ENCODE measurements at places on chromosomes 12 and 14.

DNA sequence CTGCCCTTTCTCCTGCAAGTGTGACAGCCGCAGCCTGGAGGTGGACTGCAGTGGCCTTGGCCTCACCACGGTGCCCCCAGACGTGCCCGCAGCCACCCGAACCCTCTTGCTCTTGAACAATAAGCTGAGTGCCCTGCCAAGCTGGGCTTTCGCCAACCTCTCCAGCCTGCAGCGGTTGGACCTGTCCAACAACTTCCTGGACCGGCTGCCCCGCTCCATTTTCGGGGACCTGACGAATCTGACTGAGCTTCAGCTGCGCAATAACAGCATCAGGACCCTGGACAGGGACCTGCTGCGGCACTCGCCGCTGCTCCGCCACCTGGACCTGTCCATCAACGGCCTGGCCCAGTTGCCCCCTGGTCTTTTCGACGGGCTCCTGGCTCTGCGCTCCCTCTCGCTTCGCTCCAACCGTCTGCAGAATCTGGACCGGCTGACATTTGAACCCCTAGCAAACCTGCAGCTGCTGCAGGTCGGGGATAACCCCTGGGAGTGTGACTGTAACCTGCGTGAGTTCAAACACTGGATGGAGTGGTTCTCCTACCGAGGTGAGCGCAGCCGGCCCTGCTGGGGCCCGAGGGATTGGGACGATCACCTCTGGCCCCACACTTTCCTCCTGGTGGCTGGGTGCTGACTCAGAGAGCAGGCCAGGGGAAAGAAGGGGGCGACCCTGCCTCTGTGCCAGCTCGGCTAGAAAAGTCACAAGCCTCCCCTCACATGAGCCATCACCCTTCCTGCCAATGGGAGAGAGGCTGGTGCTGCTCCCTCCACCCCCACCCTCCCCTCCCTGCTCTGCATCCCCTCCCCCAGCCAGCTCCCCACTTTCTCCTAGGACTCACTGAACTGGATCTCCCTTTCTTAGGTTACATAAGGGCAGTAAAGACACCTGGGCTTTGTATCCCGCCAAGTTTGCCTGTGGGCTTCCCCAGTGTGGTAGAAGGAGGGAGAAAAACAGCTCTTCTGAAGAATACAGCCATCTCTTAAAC is 10.9 kb downstream of the LRTM2 start:
- no peak for DNase-seq

- no peak for DNase-seq
These were observed at the start of gene SETD1B for GRCh38 chr12:121803861-121804416. Gene SETD1B, plus strand, starts transcription at chr12:121804009. Its CDS starts 729 bp downstream, at chr12:121804738.

GRCh38 chr14:49206828-49207227 is 379.4 kb downstream of the RPS29 start:
- DNase-seq = no peak

DNA sequence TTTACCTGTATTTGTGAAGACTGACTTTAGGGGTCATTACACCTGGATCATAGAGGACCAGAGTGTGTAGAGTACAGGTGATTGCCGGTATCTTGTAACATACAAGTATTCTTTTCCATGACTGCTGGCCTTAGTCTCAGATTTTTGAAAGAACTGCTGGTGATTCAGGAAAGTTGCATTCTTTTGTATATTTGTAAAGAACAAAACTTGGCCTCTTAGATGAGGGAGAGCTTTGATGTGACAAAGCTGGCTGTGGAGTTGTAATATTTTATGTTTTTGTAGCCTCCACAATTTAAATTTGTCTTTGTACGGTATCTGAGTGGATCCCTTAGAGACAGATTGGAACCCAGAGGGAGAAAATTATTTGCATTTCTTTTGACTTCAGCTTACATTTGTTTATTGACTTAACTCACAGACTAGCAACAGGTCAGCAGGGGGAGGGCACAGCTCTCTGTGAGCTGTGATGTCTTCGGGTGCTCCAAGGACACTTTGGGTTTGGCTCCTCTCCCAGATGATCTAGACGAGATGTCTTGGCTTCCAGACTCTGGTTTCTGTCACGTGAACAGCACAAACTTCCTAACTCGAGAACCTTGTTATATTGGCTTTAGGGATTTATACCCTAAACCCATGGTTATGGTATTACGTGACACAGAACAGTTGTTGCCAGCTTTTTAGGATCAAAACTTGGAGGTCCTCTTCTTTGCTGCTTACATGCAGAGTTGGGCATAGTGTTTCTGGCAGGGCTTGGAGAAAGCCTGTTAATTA is 65.9 kb downstream of the DAAM1 start:
- DNase-seq = no peak

DNA sequence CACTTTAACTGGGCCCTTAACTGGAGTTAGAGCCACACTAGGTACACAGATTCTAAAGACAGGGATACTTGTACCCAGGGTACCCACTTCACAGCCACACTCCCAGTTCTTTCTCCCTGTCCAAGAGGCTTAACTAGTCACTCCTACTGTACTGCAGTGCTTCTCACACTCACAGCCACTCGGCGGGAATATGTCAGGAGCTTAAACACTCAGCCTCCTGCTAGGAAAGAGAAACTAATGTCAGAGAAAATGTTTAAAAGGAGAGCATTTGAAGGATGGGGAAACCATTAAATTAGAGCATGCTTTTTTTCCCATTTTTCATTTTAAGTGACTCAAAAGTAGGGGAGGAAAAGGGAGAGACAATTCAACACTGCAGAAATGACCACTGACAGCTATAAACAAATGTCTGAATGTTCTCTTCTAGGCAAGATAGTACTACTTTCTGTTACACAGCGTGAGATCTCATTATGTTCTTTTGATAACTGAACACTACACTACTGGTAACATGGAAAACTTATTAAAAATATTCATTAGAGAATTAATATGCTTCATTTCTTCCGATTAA is 22.9 kb upstream of the MDM1 start:
- DNase-seq = no peak
